ENCODE measurements at places on chromosomes 4 and X.

DNA sequence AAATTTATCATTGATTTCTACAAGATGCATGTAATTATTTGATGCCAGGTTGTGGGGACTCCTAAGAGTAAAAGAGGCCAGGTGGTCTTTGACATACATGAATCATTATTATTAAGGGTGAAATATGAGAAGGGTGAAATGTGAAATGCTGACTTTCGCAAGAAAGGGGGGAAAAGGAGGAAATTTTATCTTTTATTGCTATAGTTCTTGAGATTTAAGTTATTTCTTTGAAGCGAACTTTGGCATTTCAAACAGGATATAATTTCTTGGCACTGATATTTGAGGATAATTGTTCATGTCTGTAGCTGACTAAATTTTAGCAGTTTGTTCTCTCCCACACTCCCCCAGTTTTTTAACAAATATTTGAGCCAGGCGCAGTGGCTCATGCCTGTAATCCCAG lies 80.1 kb downstream of the TMEM131L start:
- no peak for DNase-seq

DNA sequence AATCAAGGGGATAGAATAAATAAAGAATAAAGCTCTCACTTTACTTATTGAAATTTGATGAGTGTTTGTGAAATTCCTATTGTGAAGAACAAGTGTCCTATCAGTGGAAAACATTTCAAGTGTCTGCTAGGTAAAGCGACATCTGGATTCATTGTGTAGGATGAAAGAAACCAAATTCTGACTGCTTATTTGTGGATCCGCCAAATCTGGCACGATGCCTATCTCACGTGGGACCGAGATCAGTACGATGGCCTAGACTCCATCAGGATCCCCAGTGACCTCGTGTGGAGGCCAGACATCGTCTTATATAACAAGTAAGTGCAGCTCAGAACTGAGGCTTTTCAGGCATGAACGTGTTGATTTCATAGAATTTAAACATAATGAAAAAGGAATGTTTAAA lies 1.9 kb downstream of the CHRNA9 start:
- DNase-seq, result peak; percentile 21

DNA sequence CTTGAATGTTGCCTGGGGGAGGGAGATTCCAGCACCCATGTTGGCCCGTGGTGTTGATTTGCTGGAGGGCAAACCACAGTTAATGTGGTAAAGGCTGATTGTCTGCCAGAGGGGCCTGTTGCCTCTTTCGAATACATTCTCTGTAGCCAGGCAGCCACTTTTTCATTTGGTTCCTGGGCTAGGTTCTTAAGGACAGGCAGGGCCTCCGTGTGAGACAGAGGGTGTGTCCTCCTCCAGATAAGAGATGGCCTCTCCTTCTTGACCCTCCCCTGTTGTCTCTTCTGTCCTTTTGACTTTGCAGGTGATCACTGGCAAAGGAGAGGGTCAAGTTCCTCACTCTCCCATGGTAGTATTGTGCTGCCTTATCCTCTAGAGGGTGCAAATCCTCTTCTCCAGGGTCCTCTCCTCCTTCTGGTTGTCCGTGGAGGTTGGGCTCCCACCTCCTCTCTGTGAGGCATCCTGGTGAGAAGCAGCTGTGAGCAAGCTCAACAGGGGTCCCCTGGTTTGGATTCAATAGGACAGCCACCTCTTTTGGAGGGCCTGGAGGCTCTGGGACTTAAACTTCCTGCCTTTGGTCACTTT lies 44.9 kb downstream of the ZNF182 start:
- DNase-seq, result no peak

- DNase-seq, result no peak
These were observed 97.4 kb upstream of the PGRMC2 start for GRCh38 chr4:128384765-128385598.

DNA sequence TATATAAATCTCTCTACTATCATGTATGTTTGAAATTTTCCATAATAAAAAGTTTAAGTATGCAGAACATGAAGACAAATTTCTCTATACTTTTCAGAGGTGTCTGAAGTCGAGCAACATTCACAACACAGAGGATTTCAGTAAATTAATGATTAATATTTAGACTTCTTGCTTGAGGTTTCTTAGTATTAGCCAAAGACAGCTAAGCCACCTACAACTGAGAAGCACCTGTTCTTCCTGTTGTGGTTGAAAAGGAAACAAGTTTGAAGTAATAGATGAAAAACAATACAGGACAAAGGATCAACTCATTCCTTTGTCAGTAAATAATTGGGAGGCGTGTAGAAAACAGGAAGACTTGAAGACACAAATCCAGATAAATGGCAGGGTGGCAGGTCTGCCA lies 21.1 kb downstream of the SCML1 start:
- no peak for DNase-seq

DNA sequence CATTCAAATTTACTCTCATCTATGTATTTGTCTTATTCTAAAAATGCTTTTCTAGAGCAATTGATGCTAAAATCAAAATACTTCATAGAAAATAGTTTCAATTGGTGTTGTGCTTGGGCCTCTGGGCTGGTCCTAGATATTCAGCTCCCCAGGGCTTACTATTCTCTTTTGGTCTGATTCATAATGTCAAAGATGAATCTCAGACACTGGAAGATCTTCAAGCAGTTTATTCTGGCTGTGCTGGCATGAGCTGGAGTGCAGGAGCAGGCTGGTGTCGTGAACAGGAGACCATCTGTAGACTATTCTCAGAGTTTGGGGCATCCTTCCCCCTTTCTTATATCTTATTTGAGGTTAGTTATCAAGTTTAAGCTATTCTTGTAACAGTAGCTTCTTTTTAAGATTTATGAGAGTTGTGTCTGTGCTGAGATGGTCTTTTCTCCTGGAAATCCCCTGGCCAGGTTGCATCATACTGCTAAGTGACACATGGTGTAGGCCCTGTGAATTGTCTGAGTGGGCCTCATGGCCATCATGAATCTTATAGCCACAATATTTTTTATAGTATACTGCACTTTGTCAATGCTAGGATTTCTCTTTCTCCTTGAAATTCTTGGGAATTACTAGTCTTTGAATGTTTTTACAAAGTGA lies 1624.0 kb upstream of the IGFBP7 start:
- DNase-seq, result no peak

- DNase-seq, result no peak
These were observed 22.2 kb downstream of the APBB2 start for GRCh38 chr4:41192136-41192535.

DNA sequence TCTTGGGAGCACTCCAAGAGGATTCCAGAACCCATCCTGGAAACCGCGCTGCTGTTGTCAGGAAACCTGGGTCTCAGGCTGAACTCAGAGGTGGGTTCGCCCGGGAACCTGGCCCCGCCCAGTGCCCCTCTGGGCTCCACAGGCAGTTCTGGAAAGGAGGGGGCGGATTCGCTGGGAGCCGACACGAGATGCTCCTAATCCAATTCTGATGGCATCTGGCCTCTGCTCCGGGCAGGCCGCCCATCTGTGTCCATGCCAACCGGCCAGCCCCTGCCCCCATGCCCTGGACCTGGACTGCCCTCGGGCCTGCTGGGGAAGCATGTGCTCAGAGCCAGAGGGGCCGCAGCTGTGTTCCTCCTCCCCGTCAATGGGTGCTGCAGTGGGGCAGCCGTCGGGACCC lies 21.0 kb downstream of the ATP2B3 start:
- DNase-seq, result no peak

DNA sequence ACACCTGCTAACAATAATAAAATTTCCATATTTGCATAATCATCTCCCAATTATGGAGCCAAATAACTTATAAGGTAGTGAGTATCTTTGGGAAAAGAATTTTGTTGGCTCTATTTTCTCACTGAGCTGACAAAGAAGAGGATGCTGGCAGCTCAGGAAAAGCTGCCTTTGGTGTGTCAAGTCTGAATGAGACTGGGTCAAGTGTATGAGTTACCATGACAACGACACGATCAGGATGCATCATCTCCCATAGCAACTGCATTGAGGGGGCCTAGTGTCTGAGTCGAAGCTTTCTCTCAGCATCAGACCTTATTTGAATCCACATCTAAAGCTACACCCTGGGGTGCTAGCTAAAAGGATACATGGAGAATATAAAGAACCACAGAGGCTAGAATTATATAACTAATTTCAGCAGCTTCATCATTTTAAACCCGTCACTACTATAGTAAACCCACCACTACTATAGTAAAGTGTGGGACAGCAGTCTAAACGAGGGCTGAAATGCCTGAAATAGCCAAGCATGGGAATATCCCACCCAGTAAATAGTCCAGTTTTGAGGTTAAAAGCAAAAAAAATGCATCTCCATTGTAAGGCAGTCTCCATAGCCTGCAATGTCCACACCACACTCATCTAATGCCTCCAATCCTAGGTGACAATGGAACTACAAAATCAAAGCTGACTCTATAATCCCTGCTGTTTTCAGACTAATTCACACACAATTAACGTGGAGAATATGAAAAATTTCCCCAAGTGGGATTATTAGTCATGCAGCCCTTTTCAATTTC lies 16.0 kb downstream of the GSPT2 start:
- DNase-seq, result peak; percentile 16

- DNase-seq, result peak; percentile 71
These were observed 1.3 kb upstream of the FAT4 start for GRCh38 chr4:125313497-125313896.

- DNase-seq, result no peak
These were observed 144.2 kb downstream of the EDA start for GRCh38 chrX:69759921-69760625.

DNA sequence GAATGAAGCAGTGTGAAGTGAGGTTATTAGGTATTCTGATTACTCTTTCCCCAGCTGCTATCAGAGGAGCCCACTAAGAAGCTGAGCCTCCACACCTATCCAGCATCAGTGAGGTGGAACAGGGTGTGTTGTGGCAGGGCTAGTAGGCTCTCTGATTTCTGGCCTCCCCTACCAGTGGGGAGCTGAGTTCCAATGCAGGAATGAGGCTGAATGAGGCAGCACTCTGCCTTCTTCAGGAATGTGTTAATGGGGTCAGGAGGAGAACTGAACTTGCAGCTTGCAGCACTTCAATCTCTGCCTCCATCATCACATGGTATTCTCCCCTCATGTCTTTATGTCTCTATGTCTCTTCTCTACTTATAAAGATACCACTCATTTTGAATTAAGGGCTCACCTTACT lies 26.9 kb downstream of the SOX3 start:
- DNase-seq, result no peak

DNA sequence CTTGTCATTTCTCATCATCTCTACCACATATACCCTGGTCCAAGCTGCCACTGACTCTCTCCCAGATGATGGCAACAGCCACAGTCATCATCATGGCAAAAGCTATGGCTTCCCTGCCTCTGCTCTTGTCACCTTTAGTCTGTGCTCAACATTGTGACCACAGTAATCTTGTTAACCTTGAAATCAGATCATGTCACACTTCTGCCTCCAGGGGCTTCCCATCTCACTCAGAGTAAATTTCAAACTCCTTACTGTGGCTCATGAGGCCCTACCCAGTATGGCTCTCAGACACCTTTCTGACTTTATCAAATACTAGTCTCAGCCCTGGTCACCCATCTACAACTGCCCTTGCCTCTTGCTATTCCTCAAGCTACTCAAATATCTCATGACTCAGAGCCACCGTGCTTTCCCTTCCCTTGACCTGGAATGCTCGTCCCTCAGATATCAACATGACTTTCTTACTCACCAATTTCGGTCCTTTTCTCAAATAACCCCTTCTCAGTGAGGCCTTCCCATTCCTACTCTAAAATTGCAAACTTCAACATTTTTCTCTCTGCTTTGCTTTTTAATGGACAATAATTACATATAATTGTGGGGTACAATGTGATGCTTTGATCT lies 41.1 kb upstream of the STIM2 start:
- no peak for DNase-seq

GRCh38 chr4:156733582-156733981 lies 238.0 kb downstream of the PDGFC start:
- DNase-seq, result no peak

DNA sequence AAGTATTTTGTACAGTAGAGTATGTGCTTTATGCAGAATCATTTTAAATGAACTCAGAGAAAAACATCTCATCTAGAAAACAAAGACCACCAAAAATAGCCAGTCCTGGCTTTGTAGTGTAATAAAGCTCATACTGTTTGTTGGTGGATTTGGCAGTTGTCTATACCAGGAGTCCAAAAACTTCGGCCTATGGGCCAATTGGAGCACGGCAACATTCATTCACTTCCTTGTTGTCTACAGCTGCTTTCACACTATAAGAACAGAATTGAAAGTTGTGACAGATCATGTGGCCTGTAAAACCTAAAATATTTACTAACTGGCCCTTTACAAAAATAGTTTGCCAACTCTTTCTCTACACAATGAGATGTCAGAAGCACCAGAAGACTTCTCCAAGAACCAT lies 5.3 kb downstream of the FBXW7 start:
- no peak for DNase-seq

DNA sequence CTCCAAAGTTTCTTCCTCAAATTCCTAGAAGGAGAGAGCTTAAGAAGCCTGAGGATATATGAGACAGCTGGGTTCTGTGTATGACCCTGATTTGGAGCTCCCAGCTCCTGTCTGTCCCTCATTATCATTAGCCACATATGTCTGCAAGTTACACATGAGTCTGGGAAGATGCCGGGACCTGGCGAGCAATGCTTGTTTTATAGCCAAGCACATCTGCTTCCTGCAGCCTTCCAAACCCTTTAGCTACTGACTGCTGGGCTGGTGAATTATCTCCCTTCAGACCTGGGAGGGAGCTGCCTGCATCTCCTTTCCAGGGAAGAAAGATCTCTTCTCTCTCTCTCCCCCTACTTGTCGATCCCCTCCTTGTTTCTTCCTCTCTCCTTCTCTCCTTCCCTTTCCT lies 556.7 kb upstream of the BOD1L1 start:
- DNase-seq, result no peak

DNA sequence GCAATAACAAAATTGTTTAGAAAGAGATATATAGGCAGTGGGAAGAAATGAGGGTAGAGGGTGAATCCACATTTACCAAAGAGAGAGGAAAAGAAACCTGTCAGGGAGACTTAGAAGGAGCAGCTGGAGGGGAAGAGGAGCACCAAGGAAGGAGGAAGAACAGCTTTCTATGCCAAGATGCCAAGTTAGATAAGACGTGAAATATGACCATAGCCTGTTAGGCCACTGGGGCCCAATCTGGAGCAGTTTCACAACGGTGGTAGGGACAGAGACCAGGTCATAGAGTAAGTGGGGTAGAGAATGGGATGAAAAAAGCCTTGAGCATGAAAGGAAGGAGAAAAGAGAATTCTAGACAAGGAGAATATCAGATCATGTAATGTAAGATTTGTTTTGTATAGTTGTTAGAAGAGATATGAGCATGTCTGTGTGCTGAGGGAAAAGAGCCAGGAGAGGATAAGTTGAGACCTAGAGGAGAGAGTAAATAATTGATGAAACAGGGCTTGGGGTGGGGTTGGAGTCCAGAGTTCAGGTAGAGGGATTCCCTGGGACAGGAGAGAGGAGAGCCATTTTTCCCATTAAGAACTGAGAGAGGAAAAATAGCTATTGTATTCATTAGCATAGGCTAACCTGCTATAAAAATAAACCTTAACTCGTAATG lies 4.4 kb upstream of the SOWAHB start:
- DNase-seq, result no peak
